ENCODE measurements at places on chromosomes 12 and 14. TPM values are rescaled to one million over a fixed set of nuclear protein-coding genes. Genes with fewer than 3 reads are reported as not detected.

Gene LTBP2
- polyA plus RNA-seq, result 4.4 TPM

Gene ALX1
- 32.2 TPM for polyA plus RNA-seq

Gene ABCC9
- polyA plus RNA-seq, result 23.9 TPM

Gene OR4E1
- polyA plus RNA-seq, result 0.03 TPM

- DNase-seq, result no peak
Measured at GRCh38 chr12:124780752-124781685, 82.6 kb downstream of the SCARB1 start.

DNA sequence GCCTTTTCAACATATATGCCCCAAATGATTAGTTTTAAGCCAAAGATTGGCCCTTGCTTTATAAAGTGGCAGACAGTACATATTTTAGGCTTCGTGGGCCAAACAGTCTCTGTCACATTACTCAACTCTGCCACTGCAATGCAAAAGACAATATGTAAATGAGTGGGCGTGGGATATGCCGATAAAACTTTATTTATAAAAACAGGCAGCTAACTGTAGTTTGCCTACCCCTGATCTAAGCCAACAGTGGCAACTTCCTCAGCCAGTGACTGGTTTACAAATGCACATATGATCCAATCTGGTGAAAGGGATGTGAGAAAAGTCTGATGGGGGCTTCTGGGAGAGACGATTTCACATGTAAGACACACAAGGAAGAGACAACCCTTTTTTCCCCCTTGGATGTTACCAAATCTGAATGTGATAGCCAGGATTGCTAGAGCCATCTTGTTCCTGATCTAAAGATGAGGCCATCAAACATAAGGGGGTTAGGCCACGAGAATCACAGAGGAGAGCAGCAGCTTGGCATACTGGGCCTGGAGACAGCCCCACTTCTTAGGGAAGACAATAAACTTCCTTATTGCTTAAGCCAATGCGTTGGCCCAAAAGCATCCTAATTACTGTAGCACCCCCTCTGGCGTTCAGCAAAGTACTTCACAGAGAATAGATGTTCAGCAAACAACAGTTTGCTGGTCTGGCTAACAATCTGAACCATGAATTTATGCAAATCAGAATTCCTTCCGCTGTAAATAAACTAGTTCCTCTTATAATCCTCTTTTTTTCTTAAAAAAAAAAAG is 75.2 kb upstream of the TMCC3 start:
- no peak for DNase-seq

- DNase-seq, result no peak
Measured at GRCh38 chr12:7716381-7716780, 5.1 kb downstream of the DPPA3 start.

DNA sequence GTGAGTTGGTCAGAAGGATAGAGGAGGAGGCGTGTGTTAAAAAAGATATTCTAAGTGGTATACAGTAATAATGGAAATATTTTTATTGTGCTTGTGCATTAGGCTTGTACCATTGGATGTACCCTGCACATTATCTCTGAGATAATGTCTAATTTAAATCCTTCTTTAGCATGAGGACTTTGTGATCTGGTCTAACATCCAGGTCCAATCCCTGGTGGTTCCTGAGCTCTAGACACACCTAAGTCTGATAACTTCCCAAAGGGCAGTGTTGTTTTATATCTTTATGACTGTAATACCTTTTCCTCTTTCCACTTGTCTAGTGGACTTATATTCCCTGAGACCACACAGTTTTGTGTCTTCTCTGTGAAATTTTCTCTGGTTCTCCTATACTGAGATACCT is 20.6 kb downstream of the PRPF39 start:
- DNase-seq, result no peak

DNA sequence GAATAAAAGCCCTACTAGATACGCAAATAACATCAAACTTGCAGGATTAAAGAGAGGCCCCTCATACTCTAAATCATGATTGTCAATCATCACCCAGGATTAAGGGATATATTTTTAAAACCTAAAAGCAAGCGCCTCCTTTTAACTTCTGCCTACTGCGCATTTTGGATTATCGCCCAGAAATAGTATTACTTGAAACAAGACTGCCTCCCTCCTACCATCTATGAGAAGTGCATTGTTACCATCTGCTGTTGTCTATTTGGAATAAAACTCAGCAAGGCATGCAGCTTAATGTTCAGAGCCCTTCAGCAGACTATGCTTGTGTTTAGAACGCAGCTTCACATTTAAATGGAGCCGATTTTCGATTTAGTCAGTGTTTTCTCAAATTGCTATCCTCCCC is 79.6 kb downstream of the EXOC5 start:
- peak; percentile 10 for DNase-seq

- no peak for DNase-seq
Measured at GRCh38 chr14:96242126-96242525, 13.9 kb upstream of the BDKRB1 start.

DNA sequence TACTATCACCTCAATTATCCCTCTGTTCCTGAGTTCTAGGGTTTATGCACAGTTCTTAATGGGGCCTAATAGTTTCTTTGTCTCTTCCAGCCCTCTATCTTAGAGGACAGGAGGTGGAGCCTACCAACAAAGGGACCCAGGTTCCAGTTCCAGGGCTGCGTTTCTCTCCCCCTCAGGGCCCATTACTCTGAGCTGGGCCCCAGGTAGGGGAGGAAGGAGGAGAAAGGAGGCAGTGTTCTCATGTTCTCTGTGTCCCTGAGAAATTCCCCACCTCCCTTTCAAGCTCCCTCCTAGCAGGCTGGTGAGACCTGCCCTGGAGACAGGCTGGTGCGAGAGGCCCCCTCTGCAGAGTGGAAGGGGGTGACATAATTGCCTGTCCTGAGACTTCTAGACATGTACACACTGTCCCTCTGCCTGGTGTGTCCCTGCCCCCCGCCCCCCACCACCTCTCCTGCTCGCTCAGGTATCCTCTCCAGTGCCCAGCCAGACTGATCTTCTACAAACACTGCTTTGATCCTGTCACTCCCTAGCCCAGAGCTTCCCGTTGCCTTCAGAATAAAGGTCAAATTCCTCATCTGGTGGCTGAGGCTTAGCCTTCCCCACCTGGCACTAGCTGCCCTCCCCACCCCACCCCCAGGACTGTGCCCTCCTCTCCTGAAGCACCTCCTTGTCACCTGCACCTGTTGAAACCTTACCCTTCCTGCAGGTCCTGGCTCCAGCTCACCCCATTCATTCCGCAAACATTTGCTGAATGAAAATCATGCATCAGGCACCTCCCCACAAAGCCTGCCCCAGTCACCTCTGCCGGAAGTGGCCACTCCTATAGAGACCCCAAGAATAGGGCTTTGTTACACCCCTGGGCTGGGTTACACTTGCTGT is 21.1 kb upstream of the KRT8 start:
- no peak for DNase-seq

DNA sequence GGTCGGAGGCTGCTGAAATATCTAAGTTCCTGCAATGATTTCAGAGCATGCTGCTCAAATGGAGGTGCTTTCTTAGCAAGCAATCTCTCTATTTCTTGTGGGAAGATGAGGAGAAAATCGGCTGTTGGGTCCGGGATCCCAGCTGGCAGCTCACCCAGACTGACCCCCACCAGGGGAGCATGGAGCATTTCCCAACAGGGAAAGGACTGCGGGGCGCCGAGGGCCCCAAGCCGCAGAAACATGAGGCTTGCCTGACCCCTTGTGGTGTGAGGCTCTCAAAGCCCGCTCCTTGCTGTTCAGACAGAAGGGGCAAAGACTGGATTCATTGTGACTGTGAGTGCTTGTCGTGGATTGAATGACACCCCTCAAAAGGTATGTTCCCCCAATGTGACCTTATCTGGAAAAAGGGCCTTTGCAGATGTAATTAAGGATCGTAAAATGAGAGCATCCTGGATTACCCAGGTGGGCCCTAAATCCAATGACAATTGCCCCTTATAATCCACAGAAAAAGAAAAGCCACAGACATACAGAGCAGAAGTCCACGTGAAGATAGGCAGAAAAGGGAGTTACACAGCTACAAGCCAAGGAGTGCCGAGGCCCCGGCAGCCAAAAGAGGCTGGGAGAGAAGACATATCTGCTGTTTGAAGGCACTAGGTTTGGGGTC is 116.3 kb upstream of the VASH1 start:
- peak; percentile 22 for DNase-seq

DNA sequence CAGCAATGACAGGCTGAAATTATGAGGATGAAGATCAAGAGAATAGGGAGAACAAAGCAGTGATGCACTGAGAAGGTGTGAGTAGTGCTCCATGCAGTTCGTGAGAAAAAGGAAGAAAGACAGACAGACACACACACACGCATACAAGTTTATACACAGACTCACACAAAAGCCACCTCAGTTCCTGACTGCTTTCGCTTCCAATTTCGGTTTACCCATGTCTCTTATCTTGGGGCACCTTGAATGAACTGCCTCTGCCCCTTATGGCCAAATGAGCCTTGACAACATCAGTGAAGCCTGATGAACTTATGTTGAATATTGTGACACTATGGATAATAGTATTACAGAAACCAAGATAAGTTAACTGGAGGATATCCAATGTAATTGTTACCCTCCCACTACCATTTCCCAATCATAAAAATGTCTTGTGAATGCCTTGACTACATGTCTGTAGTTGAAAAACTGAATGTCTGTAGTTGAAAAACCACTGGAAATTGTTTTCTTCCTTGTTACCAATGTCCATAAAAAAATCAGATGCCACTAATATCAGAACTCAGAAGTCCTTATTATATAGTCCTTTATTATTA is 380.4 kb upstream of the DDHD1 start:
- no peak for DNase-seq

GRCh38 chr14:67663633-67664032 is 10.8 kb downstream of the VTI1B start:
- DNase-seq, result no peak

DNA sequence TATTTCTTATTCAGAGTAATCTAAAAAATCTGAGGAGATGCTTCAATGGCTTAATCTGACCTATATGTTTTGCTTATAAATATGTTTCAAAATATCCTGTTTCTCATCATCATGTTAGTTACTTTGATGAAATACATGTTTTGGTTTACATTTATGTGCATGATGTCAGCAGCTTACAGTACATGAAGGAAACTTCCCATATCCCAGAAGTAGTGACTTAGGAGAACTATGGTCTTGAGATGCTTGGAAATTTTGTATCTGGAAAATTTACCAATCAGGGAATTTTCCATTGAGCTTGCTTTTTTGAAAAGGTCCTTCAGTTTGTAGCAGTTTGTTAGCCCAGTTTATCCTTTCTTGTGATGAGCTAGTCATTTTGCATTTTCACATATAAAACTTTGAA is 73.3 kb downstream of the RASSF8 start:
- no peak for DNase-seq

DNA sequence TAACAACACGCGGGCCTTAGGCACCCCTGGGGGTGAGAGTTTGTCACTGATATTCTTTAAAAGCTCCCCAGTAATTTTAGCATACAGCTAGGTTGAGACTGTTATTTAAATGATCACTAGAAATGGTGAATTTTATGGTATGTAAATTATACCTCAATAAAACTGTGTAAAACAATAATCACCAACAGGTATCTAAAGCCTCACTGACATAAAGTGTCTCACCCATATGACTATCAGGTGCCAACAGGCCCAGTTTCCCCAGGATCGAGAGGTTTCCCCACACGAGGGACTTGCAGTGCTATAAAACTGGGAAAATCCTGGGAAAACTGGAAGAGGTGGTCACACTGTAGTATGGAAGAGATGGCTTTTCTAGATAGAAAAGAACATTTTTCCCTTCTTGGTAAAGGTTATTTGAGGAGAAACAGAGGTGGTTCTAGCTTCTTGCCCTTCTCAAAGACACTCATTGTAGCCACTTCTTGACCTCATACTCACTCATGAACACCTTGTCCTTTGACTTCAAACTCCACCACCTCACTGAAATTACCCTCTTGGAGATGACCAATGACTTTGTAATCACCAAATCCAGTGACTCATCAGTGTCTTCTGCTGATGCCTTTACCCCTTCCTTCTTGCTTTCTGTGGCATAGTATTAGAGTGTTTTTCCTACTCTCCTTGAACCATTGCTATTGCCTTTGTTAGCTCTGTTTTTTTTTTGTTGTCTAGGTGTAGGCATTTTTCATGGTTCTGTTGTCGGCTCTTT is 24.8 kb upstream of the NUBPL start:
- DNase-seq, result no peak

DNA sequence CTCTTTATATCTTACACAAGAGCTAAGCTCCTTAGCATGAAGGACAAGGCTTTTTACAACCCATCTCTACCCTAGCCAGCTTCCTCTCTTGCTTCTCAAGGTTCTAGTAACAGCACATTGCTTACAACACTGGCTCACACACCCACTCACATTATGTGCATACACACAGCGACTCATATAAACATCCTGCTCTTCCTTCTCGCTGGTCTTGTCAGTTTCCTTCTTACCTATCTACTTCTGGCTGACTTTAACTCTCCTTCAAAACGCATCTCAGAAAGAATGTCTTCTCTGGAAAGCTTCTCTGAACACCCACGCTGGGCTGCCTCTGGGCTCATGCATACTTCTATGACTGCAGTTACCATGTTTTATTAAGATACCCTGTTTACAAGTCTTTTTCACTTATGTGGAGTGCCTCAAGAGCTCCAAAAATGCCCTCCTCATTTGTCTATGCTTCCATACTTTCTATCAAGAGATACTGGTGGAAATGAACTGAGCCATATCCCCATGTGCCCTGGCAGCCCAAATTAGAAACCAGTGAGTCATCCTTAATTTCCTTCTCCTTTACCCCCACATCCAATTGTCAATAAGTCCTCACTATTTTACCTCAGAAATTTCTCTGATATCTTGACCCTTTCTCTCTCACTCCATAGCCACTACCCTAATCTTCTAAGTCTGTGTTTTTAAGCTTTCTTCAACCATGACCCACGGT is 126.9 kb upstream of the KRAS start:
- no peak for DNase-seq
